Activated T-cell treated with anti-CD3 and anti-CD28 coated beads, Interleukin-2, amount 50 U/mL, for 72 hours (primary cell): ENCODE measurements at places on chromosomes 4 and X. TPM values are rescaled to one million over a fixed set of nuclear protein-coding genes. Genes with fewer than 3 reads are reported as not detected.

TMEM154 gene
- total RNA-seq: 16.8 TPM

FGD1 gene
- 0.32 TPM for total RNA-seq

RBMX gene
- total RNA-seq: 296 TPM

- no peak overlapping the region for H3K4me3 ChIP-seq
- peaks cover 2% of the 10 kb centered on the region for H3K4me1 ChIP-seq
- H3K27ac ChIP-seq: no peak overlapping the region
- DNase-seq: no peak
Measured at GRCh38 chr4:128449251-128449650, 161.6 kb upstream of the PGRMC2 start.

LNX1 gene
- total RNA-seq: 0.46 TPM

GRCh38 chrX:103517246-103517645 is 2.0 kb downstream of the RAB40A start:
- peaks cover 25% of the 10 kb centered on the region for H3K27me3 ChIP-seq
- no peak overlapping the region for H3K27ac ChIP-seq
- no peak overlapping the region for H3K4me3 ChIP-seq
- H3K36me3 ChIP-seq: no peaks in the 10 kb centered on the region

GRCh38 chr4:119032921-119033685 is 102.5 kb upstream of the MYOZ2 start:
- no peaks in the 10 kb centered on the region for H3K36me3 ChIP-seq
- DNase-seq: no peak
- H3K27me3 ChIP-seq: peaks cover 11% of the 10 kb centered on the region
- H3K27ac ChIP-seq: no peak overlapping the region
- peaks cover 4% of the 10 kb centered on the region for H3K4me1 ChIP-seq

GRCh38 chr4:176969011-176969410 is 176.3 kb upstream of the VEGFC start:
- no peaks in the 10 kb centered on the region for H3K27me3 ChIP-seq
- H3K36me3 ChIP-seq: no peaks in the 10 kb centered on the region
- H3K4me1 ChIP-seq: no peaks in the 10 kb centered on the region
- DNase-seq: no peak
- no peak overlapping the region for H3K27ac ChIP-seq
- no peak overlapping the region for H3K4me3 ChIP-seq
